ENCODE measurements at places on chromosomes 4 and X. TPM values are rescaled to one million over a fixed set of nuclear protein-coding genes. Genes with fewer than 3 reads are reported as not detected.

Gene REELD1
- not detected for total RNA-seq

Gene CLTRN
- total RNA-seq: not detected

Gene BEX5
- total RNA-seq: 2.2 TPM

Gene TNMD
- not detected for total RNA-seq

Gene GPC3
- total RNA-seq: 0.31 TPM

GRCh38 chr4:4568806-4569427, 27.1 kb upstream of the STX18 start:
- no peak overlapping the region for H3K4me3 ChIP-seq
- H3K4me1 ChIP-seq: no peaks in the 10 kb centered on the region
- no peaks in the 10 kb centered on the region for H3K27me3 ChIP-seq
- H3K27ac ChIP-seq: no peak overlapping the region
- no peak for DNase-seq

DNA sequence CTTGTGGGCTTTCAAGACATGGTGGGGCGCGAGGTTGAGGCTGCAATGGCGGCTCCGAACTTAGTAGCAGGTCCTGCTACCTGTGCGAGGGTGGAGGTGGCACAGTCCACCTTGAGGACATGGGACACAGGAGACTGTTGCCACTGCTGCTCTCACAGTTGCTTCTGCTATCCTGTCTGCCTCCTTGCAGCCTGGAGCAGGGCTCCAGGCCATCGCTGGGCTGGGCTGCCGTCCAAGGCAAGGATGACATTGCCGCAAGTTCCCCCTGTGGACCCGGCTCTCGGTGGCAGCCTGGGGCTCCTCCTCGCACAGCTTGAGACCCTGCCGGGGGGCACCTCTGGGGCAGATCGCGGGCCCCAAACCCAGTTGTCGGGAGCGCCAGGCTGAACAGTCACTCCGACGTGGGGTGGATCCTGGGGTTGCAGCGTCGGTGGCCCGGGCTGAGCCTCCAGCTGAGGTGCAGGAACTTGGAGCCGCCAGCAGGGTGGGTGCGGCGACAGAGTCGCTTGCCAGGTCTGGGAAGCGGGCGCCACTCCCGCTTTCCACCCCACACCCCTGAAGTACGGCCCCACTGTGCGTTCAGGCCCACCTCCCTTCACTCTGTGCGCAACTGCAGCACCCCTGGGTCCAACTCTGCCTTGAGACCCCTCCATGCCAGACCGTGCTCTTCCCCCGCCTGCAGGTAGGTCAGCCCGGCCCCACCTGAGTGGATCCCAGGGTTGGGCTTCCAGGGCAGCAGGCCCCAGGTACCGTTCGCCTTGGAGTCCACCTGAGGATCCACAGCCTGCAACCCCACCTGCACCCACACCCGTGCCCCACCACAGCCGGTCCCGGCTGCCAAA, 192.7 kb upstream of the NUDT6 start:
- H3K36me3 ChIP-seq: peaks cover 15% of the 10 kb centered on the region
- H3K4me1 ChIP-seq: no peaks in the 10 kb centered on the region
- no peak overlapping the region for H3K4me3 ChIP-seq
- DNase-seq: no peak
- no peaks in the 10 kb centered on the region for H3K27me3 ChIP-seq

DNA sequence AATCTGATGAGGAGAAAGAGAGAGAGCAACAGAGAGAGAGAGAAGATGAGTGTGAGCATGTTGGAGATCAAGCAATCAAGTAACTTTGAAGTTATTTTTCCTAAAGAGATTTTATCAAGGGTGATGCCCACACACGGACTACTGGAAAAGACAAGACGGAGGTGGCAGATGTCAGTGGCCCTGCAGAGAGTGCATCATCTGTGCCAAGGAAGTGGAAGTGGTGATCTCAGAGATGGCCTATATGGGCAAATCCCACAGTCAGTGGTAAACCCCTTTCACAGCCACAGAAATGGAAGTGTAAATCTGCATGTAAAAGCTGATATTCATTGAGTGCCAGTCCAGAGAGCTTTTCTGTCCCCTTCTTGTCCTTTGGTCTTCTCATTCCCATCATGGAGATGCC, 577.2 kb upstream of the AADAT start:
- no peaks in the 10 kb centered on the region for H3K4me1 ChIP-seq
- no peak for DNase-seq
- no peak overlapping the region for H3K4me3 ChIP-seq
- no peaks in the 10 kb centered on the region for H3K36me3 ChIP-seq
- no peaks in the 10 kb centered on the region for H3K27me3 ChIP-seq

- H3K4me3 ChIP-seq: no peak overlapping the region
- H3K27ac ChIP-seq: no peak overlapping the region
- H3K27me3 ChIP-seq: no peaks in the 10 kb centered on the region
- DNase-seq: no peak
These were observed 26.4 kb downstream of the PPP1R2C start for GRCh38 chrX:42751573-42751972.

GRCh38 chrX:40772290-40772689, 36.9 kb upstream of the MED14 start:
- H3K27me3 ChIP-seq: no peaks in the 10 kb centered on the region
- H3K4me3 ChIP-seq: no peak overlapping the region
- no peak for DNase-seq
- no peaks in the 10 kb centered on the region for H3K4me1 ChIP-seq
- H3K27ac ChIP-seq: no peak overlapping the region
- H3K36me3 ChIP-seq: no peaks in the 10 kb centered on the region

DNA sequence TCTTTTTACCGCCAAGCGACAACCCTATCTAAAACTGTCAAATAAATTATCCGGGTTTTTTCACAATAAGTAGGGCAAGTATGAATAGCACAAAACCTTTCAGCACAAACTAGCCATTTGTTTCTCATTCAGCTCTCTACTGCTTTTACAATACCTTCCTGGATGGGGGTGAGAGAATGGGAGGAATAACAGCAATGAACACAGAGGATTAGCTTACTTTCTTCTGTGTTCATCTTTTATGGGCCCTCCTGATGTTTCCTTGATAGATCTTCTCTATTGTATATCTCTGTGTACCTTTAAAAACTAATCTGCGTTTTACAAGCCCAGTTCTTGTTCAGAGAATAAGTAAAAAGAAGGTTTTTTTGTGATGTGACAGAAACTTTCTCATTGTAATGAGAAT, 55.3 kb upstream of the APELA start:
- no peak for DNase-seq
- H3K27ac ChIP-seq: no peak overlapping the region
- H3K4me1 ChIP-seq: no peaks in the 10 kb centered on the region
- no peaks in the 10 kb centered on the region for H3K36me3 ChIP-seq
